ENCODE measurements at places on chromosomes 4 and X.

DNA sequence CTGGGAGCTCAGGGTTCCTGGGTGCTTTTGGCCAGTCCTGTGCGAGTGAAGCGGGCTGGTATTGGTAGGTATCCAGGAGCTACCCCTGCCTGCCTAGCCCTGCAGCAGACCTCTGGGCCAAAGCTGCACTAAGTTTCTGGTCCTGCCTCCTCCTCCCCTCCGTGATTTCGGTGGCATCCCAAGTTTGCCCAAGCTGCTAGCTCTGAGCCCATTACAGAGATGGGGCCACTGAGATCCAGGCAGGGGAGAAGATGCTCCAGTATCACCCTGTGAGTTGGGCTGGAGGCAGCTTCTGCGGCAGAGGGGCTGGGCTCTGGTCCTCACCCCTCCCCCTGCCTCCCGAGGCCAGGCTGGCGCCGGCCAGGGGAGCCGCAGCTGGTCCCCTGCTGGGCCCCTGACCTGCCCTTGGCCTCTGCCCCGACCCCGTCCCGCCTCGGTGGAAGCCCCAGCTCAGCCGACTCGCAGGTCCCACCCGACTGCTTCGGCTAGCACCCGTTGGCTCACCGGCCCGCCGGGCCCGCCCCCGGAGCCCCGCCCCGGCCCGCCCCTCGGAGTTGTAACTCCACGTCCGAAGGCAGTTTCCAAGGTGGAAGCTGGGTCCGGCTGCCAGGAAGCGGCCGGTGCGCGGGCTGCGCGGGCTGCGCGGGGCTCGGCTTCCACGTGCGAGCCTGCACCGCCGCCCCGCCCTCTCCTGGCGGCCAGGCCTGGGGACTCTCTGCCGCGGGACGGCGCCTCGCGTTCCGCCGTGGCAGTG is at the start of gene DUSP9:
TSS of gene DUSP9 (plus strand) at position 584 of the 754 bp plus-strand sequence. CDS start 751 bp downstream, outside the sequence.
- DNase-seq = no peak

GRCh38 chr4:108391701-108392455 is 223.1 kb upstream of the LEF1 start:
- DNase-seq = no peak

DNA sequence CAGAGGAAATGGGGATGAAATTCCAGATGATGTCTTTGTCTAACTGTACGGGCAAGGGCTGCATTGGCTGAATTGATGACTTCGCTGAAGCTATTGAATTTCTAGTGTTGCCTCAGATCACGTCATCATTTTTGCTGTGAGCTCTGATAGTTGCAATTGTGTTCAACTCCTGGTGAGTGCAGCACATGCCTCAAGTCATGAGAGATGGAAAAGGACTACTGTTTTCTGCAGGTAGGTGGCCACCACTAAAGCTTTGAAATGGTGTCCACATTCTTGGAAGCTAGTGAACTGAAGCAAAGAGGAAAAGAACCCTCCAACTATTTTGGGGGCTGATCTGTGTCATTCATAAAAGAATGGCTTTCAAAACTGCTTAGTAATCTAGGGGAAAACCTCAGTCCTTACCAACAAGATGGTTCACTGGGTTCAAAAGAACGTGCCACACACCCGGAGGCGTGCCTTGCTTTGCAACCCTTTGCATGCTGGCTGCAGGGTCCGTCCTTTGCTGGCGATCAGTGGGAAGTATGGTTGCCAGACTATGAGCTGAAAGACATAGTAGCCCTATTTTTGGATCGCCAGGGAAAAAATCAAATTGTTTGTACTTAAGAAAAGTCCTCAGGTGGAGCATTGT is 88.1 kb upstream of the STOX2 start:
- no peak for DNase-seq

GRCh38 chrX:79147477-79147876 is 3.0 kb downstream of the GPR174 start:
- no peak for DNase-seq

- DNase-seq = no peak
Observed at GRCh38 chr4:78638337-78639172, 87.0 kb downstream of the ANXA3 start.

DNA sequence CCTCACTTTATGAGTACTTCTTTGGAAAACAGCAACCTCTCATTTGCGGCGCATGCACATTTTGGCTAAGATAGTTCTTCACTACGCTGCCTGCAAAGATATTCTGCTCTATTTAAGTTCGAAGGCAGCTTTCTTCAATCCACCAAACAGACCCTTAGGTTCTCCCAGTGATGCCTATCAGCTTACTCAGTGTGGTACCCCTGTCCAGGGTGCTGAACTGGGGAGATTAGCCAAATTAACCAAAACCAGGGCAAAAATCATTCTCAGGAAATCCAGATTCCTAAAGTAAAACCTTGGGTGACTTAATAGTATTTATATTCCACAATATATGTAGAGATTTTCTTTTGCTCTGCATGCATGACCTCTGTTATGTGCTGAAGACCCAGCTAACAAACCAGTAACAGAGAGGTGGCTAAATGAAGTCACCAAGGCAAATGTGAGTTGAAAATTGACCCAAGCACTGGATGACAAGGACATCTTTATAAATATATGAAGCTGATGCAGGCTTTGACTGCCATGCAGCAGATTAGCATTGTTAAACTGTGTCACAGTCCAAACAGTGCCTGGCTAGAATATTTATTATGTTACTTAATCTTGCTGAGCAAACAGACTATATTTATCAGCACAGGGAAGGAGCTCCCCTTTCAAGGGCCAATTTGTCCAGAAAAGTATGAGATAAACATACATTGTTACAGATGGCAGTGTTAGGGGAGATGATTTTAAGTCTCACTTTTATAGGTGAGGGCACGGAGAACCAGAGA is 418.2 kb downstream of the STIM2 start:
- peak; percentile 17 for DNase-seq

GRCh38 chrX:117972711-117973109 is 143.9 kb downstream of the KLHL13 start:
- DNase-seq = no peak

DNA sequence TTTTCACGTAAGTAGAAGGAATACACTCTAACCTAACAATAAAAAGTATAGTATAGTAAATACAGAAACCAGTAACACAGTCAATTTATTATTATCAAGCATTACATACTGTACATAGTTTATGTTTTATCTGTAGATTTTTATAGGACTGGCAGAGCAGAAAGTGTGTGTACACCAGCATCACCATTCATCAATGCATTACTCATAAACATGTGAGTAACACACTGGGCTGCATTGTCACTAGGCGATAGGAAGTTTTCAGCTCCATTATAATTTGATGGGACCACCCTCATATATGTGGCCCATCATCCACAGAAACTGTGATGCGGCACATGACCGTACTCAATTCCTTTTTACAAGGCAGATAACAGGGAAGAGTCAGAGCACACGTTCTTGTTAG is 137.8 kb upstream of the RBPJ start:
- DNase-seq = no peak

- no peak for DNase-seq
Observed at GRCh38 chr4:6354119-6354518, 84.5 kb downstream of the WFS1 start.

DNA sequence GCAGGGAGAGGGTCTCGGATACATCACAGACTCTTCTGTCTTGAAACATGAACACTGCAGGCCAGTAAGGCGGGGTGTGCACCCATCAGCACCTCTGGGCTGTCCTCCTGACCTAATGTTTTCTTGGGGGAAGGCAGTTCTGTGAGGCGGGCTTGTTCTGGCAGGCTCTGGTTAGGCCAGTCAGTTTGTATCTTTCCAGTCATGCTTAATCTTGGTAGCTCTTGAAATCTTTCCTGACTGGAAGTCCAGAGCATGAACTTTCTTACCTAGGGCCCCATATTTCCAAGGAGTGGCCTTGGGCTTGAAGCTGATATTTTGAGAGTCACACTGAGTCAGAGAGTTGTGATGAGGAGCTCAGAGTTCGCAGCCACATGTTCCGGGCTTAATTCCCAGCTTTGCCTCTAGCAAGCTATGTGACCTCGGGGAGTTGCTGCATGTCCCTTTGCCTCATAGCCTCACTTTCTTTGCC is 54.2 kb upstream of the RASSF6 start:
- no peak for DNase-seq

DNA sequence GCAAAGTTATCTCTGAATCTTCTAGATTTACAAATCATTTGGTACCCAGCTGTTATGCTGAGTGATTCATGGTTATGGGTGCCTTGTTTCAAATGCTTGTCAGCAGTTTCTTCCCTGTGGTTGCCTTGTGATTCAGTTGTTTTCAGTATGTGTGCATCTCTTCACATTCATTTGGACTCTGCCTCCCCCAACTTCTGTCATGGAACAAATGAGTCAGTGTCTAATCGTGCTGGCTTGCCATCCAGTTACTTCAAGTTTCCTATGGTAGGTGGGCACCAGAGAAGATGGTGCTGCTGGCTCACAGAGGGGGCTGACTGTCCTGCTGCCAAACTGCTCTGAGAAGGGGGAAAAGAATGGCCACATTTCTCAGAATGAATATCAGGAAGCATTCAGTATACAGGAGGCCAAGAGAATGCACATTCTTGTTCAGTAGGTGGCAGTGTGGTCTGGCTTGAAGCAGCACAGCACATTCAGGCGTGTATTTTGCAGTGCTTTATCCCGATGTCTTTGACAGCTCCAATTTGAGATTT is 260.9 kb downstream of the GLUD2 start:
- DNase-seq = peak; percentile 6

- DNase-seq = no peak
Observed at GRCh38 chrX:37767430-37767829, 12.4 kb upstream of the CYBB start.
